Thyroid gland (tissue), 4 donors: ENCODE measurements at places on chromosomes 5 and 9. TPM values are rescaled to one million over a fixed set of nuclear protein-coding genes. Genes with fewer than 3 reads are reported as not detected.

GRCh38 chr9:116975126-116975525, 288.0 kb downstream of the TRIM32 start:
- DNase-seq, result no peak
- no peaks in the 10 kb centered on the region for H3K27me3 ChIP-seq
- H3K36me3 ChIP-seq, result no peaks in the 10 kb centered on the region
- no peak overlapping the region for H3K27ac ChIP-seq
- H3K4me1 ChIP-seq, result no peaks in the 10 kb centered on the region
- no peak overlapping the region for H3K4me3 ChIP-seq

The SLIT3 gene
- 58.0 TPM for total RNA-seq

The CRHBP gene
- 8.7 TPM for total RNA-seq

DNA sequence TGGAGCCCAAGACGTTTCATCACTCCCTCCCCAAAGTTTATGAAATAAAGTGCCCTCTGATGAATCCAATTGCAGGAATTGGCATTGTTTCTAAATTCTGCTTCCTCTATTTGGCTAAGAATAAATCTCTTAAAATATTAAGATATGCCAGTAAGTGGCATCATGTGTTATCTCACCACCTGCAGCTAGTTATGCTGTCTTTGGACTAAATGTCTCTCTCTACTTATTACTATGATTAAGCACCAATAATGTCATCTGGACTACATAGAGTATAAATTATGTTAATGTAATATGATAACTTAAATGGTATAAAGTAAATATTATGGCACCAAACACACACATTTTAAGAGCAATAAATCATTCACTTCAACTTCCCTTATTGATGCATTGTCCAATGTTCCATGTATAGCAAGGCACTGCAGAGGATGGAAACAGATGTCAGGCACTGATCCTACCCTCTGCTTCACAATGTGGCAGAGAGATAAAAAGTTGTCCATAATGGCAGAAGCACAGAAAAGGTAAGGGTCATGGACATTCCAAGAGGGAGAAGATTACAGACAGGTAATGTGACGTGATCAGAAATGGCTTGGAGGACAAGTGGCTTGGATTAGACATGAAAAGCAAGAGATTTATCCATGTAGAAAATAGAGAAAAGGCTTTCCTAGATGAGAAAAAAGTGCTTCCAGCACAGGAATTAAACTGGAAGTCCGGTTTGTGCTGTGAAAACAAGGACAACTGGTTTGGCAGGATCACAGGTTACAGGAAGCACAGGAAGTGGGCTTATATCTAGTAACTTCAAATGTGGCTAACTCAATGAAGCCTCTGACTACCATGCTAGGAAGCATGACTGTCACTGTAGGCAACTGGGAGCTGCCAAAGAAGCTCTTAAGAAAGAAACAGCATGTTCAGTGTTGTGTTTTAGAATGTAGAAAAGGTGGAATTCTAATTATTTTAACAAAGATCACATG, 26.7 kb downstream of the MARCHF11 start:
- no peaks in the 10 kb centered on the region for H3K36me3 ChIP-seq
- H3K4me3 ChIP-seq, result no peak overlapping the region
- no peak overlapping the region for H3K27ac ChIP-seq
- no peaks in the 10 kb centered on the region for H3K4me1 ChIP-seq
- no peaks in the 10 kb centered on the region for H3K27me3 ChIP-seq
- DNase-seq, result no peak

DNA sequence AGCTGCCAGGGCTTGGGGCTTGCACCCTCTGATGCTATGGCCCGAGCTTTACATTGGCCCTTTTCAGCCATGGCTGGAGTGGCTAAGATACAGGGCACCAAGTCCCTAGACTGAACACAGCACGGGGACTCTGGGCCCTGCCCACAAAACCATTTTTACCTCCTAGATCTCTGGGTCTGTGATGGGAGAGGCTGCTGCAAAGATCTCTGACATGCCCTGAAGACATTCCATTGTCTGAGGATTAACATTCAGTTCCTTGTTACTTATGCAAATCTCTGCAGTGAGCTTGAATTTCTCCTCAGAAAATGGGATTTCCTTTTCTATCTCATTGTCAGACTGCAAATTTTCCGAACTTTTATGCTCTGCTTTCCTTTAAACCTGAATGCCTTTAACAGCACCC, 337.0 kb upstream of the SMC2 start:
- no peak overlapping the region for H3K4me3 ChIP-seq
- no peak for DNase-seq
- no peak overlapping the region for H3K27ac ChIP-seq
- H3K27me3 ChIP-seq, result no peaks in the 10 kb centered on the region
- no peaks in the 10 kb centered on the region for H3K4me1 ChIP-seq
- H3K36me3 ChIP-seq, result no peaks in the 10 kb centered on the region

- no peaks in the 10 kb centered on the region for H3K4me1 ChIP-seq
- DNase-seq, result no peak
- H3K4me3 ChIP-seq, result no peak overlapping the region
- no peaks in the 10 kb centered on the region for H3K36me3 ChIP-seq
- H3K27ac ChIP-seq, result no peak overlapping the region
Measured at GRCh38 chr5:117262572-117263131, 688.0 kb upstream of the SEMA6A start.

The FBP2 gene
- total RNA-seq, result not detected

DNA sequence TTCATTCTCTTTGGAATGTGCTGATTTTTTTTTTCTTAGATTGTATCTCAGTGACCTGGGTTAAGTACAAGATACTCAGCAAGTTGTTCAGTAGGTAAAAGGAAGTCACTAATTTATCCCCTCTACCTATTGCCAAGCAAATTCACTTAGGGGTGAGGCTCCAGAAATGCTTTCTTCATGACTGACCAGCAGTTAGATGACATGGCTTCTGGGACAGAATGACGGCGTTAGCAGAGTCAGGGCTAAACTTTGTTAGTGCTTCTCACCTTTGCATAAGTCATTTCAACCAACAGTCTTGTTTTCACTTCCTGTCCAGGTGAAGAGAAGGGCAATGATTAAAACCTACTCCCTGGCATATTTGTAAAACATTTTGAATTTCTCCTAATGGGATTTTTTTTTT, 20.2 kb upstream of the MTAP start:
- H3K27me3 ChIP-seq, result no peaks in the 10 kb centered on the region
- H3K4me3 ChIP-seq, result no peak overlapping the region
- H3K36me3 ChIP-seq, result no peaks in the 10 kb centered on the region

DNA sequence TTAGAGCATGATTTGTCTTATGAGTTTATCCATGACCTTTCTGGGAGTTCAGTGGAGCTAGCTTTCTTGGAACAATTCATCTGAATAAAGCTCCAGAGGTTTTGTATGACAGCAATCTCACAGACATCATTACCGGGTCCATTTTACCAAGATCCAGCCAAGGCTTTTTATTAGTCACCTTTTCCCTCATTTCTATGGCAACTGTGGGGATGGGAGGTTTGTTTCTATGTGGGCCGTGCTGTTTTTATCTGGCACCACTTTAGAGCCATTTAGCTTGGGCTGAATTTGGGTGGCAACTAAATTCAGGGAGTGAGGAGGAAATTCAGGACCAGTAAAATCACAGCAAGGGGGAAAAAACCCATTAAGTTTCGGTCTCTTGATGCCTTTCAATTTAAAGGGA, 245.7 kb downstream of the NSG2 start:
- no peak overlapping the region for H3K27ac ChIP-seq
- no peaks in the 10 kb centered on the region for H3K27me3 ChIP-seq
- H3K36me3 ChIP-seq, result no peaks in the 10 kb centered on the region
- no peaks in the 10 kb centered on the region for H3K4me1 ChIP-seq
- no peak for DNase-seq
